Hepatocyte (in vitro differentiated cells): ENCODE measurements at places on chromosomes 1 and 21.

DNA sequence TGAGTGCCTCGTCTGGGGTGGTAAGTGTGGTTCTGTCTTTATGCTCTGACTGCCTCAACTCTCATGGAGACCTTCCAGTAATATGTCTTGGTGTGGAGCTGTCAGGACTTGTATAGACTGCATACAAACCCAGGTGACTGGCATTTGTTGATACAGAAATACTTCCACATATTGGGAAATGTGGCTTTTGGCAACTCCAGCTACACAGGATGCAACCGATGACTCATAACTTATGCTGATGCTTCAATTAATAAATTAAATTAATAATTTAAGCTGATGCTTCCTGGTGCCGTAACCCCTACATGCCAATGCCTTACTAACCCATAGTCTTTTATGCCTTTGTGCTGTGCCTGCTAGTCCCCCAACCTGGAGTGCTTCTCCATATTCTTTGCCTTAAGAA is 72.3 kb upstream of the ARTN start:
- no peak for DNase-seq

DNA sequence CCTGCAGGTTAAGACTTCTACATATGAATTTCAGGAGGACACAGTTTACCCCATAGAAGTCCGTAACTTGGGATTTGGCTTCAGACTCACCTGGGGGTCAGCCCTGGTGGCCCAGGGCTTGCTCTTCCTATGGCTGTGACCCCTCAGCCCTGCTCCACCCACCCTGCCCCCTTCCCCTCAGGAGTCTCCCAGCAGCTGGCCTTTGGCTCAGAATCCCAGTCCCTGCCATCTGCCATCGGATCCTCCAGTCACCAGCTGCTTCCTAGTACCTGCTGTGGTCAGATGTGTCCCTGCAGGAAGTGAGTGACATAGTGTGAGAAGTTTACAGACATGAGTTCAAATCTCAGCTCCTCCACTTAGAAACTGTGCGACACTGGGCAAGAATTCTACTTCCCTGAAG is 332.6 kb downstream of the NPHP4 start:
- DNase-seq = no peak

GRCh38 chr1:70071601-70072000 is 133.8 kb downstream of the LRRC40 start:
- DNase-seq = no peak

- no peak for DNase-seq
These were observed 45.1 kb downstream of the CAPN8 start for GRCh38 chr1:223620297-223620897.

DNA sequence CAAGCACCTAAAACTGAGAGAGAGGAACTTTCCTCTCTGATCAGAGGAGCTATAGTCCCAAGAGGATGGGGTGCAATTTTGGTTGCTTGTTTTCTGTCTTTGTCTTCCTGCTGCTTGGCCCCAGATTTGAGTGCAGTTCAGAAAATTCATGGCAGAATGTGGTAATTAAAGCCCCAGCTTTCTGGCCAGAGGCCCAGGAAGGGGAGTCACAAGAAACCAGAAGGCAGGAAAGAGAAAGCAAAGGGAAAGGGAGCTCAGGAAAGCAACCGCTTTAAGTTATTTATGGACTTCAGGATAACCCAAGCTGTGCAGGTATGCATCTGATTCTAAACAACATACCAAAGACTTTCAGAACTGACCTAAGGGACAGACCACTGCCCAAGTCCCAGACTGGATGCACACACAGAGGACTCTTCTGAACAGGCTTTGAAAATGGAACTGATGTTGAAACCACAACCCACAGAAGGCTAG is 88.8 kb downstream of the ST3GAL3 start:
- no peak for DNase-seq

DNA sequence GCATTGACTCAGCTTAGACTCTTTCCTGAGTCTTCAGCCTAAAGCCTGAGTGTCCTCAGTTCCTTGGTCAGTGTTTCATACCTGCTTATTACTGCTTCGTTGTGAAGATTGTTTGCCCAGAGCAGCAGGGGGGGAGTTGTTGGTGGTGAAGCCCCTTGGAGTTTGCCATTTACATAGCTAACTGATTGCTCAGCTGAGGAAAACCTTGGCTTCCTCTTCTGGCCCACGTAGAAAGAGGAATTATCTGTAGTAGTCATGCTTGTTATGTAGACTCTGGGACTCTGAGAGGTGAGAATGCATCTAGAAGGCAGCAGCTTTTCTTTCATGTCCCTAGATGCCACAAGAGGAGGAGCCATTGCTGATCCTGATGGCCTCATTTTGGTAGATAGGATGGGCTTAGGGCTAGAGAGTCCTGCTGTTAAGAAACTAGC is 125.9 kb downstream of the MAST2 start:
- peak; percentile 57 for DNase-seq

GRCh38 chr1:26126321-26127084 is 14.9 kb downstream of the PDIK1L start:
- peak; percentile 50 for DNase-seq

GRCh38 chr1:144551543-144552424 is 40.9 kb upstream of the PPIAL4F start:
- DNase-seq = peak; percentile 90

DNA sequence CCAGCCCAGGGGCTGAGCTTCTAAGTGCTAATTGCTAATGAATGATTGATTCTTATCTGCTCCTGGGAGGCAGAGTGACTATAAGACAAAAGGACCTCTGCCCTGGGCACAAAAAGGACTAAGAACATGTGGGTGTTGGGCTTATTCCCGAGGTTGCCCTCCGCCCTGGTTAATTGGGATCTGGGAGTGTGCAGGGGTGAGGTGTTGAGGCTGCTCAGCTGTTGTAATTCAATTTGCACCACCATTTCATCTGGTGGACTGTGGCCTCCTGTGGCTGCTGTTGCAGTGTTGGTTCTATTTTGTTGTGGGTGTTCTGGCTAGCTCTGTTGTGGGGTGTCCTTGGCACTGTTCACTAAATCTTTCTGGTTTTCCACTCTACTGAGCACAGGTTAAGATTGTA is 13.3 kb downstream of the KNCN start:
- no peak for DNase-seq

- peak; percentile 34 for DNase-seq
These were observed 4.7 kb downstream of the PRDM16 start for GRCh38 chr1:3073489-3074296.

DNA sequence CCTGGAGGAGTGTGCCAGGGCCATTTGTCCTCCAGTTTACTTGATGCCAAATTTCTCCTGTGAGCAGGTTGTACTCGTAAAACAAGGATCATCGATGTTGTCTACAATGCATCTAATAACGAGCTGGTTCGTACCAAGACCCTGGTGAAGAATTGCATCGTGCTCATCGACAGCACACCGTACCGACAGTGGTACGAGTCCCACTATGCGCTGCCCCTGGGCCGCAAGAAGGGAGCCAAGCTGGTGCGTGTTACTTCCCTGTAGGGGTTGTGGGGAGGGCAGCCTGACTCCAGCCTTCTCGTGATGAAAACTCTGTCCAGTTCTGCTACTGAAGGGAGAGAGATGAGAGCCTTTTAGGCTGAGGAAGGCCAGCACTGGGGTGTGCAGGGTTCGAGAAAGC is 2.2 kb downstream of the RPS8 start:
- no peak for DNase-seq

GRCh38 chr1:31944205-31945089 is 6.3 kb upstream of the PTP4A2 start:
- peak; percentile 95 for DNase-seq

GRCh38 chr1:185297982-185298381 is 19.1 kb downstream of the IVNS1ABP start:
- DNase-seq = no peak

- DNase-seq = no peak
These were observed 90.6 kb upstream of the TNR start for GRCh38 chr1:175833951-175834350.

DNA sequence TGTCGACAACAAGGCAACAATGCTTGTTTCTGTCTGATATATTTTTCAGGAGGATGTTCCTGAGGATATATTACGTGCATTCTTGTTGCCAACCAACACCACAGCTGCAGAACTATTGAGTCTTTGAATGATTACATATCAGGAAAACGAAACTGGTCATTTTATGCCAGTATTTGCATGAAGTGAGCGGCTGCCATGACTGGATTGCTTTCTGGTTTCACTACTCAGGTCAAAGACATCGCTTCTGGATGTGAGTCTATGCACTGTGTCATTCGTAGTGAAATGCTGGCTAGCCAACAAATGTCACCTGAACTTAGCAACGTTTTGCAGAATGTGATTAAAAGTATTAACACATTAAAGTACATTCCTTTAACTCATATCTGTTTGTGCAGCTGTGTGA is 35.8 kb upstream of the OLFM3 start:
- no peak for DNase-seq

DNA sequence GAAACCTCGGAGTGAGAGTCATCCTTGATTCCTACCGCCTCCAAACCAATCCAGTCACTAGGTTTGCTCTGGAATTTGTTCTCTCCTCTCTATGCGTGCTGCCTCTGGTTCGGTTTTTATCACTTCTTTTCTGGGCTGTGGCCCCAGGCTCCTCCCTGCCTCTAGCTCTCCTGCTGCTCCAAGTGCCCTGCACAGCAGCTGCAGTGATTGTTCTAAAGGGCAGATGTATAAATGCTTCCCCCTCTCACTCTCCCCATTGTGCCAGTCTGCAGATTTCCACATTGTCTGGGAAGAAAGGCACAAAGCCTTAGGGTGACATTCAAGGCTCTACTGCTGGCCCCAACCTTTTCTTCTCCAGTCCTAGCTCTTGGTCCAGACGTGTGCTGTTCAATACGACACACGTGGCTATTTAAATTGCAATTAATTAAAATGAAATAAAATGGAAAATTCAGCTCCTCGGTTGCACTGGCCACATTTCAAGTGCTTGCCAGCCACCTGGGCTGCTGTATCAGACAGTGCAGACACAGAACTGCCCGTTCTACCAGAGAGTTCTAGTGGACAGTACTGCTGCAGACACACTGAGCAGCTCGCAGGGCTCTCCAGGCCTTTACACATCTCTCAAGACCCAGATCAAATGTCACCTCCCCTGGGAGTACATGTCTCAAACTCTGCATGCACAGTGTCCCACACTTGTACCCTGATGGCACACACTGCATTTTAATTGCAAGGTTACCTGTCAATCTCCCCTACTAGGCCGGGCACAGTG is 12.4 kb downstream of the TRIM62 start:
- no peak for DNase-seq

DNA sequence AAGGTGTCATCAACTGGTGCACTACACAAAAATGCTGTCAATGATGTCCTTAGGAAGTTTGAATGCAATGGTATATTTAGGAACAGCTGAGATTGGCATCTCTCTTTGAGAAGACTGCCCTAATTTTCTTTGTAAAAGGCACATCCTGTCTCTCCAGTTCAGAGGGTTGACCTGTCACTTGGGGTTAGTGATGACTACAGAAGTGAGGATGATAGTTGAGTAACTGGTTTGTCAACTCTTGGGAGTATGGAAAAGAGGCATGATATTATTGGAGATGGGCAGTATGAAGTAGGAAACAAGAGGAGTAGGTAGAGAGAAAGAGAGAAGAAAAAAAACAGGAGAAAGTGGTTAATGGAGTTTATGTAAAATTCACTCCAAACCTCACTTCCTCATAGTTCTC is 40.4 kb upstream of the PIGC start:
- DNase-seq = no peak
